ENCODE measurements at places on chromosomes 4 and X.
A peak's percentile ranks its signal among the peaks of the same experiment; 100 is the strongest.

DNA sequence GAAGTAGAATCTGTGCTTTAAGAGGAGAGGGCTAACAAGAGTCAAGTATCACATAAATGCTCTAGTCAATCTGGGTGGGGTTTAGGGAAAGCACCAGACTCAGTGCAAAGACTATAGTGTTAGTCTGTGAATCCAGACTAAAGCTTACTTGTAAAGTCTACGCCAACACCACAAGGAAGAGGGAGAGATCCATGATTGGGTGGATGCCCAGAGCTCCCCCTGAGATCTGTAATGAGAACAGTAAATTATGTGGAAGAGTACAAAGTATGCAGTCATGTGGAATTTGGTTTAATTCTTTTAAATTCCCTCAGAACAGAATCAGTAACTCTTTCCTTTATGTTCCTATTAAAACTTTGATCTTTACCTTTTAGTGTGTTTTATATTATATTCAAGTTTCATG lies 354.7 kb upstream of the SPANXN4 start:
- no peak for DNase-seq

DNA sequence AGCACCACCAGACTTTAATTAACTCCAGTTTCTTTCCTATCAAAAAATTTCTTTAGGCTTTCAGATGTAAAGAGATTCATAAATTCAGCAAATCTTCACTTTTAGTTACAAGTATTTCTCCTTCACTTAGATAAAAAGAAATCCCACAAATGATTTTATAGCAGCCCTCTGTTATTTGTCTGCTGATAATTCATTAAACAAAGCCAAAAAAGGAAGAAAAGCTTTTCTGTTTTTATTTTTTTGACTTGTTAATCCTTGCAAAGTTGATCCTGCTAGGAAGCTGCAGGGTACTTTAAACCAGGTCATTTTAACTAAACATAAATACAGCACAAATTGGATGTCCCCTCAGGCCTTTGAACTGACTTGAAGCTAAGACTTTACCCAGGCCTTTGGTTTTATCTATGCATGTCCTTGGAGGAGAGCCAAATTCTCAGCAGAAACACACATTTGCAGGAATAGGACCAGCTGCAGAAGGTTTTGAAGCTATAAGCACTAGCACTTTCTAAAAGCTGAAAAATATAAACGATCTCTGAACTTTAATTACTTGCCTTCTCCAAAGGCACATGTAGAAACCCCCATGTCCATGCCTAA lies 57.5 kb downstream of the PCDH18 start:
- DNase-seq = no peak

- DNase-seq = no peak
Measured at GRCh38 chrX:38985375-38985774, 184.1 kb downstream of the MID1IP1 start.

DNA sequence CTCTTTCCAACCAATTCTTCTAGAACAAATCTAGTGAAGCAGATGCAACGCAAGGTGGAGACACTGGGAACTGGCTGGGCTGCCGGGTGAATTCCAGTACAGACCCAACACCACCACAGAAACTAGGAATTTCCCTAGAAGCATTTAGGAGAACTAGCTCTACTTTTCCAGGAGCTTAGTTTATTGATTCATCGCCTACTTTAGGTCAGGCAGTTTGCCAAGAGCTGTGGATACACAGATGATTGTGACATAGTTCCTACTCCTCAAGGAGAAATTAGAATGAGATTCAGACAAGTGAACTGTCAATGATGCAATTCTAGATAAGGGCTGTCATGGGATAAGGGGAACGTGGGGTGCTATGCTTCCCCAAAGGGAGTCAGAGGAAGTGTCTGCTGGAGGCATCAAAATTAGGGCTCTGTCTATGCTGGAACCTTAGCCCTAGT lies 350.0 kb downstream of the CAMK2D start:
- no peak for DNase-seq

- DNase-seq = peak; percentile 19
Measured at GRCh38 chr4:183658362-183659028, 490 bp downstream of the RWDD4 start.

DNA sequence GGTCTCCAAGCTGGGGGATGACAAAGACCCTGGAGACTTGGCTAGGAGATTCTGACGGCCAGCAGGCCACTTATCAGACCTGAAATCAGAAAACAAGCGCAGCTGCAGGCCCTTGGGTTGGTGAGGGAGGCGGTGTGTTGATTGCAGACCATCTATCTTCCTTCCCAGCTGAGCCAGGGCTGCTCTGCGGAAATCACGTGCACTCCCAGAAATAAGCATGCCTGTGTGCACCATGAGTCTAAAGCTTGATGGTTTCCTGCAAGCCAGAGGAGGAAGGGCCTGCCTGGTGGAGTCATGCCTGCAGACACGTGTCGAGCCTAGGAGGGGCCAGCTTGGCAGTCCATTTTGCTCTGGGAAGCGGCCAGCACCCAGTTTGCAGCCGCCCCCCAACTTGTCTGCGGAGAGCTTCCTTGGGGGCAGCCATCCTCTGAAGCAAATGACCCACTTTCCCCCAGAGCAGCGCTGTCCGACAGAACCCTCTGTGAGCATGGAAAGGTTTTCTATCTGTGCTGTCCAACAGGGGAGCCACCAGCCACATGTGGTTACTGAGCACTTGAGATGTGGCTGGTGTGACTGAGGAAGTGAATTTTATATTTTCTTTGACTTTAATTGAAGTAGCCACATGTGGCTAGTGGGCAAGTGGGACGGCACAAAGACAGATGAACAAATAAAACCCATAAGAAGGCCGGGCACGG lies 175.7 kb upstream of the BCOR start:
- DNase-seq = no peak

- no peak for DNase-seq
Measured at GRCh38 chrX:68847172-68847571, 18.4 kb downstream of the EFNB1 start.

- no peak for DNase-seq
Measured at GRCh38 chrX:18410038-18410437, 15.4 kb upstream of the CDKL5 start.
